Panc1 (cell line): ENCODE measurements at places on chromosomes 1 and 21.

- no peak for DNase-seq
Observed at GRCh38 chr1:55346586-55346985, 131.4 kb upstream of the USP24 start.

DNA sequence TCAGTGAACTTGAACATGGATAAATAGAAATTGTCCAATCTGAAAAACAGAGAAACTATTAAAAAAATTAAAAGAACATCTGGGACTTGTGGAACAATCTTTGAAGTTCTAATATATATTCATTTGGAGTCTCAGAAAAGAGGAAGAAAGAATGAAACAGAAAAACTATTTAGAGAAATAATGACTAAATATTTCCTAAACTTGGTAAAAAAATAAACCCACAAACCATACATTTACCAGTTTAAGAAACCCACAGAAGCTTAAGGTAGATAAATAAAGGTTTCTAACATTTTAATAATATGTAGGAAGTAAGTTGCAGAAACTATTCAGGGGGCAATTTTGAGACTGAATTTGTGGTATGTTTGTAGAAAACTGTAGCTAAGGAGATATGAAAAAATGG is 437.8 kb downstream of the PTBP2 start:
- no peak for DNase-seq

- DNase-seq: no peak
Observed at GRCh38 chr1:27009601-27010197, 3.0 kb downstream of the TENT5B start.

GRCh38 chr21:24897883-24898282 is 709.4 kb downstream of the MRPL39 start:
- DNase-seq: no peak

DNA sequence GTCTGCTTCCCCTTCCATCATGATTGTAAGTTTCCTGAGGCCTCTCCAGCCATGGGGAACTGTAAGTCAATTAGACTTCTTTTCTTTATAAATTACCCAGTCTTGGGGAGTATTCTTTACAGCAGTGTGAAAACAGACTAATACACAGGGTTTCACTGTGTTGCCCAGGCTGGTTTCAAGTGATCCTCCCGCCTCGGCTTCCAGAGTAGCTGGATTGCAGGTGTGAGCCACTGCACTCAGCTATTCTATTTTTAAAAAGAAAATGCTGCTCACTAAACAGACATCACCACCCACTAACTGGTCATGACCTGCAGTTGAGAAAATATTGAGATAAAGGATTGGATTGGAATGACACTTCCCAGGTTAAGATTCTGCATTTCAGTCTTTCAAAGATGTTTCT is 20.8 kb upstream of the SLC2A7 start:
- DNase-seq: no peak

DNA sequence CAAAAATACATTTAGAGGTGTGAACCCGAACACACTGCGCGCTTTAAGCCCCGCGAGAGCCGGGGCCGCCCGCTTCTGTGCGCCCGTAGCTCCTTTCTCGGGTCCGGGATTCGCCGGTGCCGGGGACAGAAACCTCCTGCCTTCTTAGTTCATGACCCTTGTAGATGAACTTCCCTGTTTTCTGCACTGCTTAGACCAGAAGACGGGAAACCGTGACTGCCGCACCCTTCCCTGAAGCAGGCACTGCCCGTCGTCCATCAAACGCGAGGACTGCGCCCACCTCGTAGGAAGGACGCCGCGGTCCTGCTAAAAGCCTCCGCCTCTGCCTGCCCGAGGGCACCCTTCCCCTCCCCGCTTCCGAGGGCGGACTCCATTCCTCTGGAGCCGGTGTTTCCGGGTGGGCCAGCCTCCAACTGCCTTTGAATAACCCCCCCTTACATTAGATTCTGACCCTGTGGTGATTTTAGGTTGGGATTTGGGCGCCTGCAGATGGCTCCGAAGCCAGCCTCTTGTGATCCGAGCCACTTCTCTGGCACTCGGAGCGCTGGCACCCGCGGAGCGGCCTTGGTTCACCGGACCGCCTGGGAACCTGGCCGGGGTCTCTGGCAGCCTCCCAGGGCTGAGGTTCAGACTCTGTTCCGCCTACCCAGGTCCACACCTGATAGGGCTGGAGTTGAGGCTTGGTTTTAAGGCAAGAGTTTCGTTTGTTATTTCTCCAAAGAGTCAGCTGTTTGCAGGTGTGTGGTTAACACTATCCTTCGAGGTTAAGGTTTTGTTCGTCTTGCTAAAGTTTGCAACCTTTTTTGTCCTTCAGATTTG is 1.2 kb upstream of the PTTG1IP start:
- DNase-seq: no peak

GRCh38 chr21:32608851-32609250 is 3.3 kb downstream of the CFAP298 start:
- no peak for DNase-seq

GRCh38 chr1:81314513-81315233 is 486.1 kb upstream of the ADGRL2 start:
- no peak for DNase-seq

- DNase-seq: no peak
Observed at GRCh38 chr1:232486006-232486405, 143.9 kb downstream of the SIPA1L2 start.

DNA sequence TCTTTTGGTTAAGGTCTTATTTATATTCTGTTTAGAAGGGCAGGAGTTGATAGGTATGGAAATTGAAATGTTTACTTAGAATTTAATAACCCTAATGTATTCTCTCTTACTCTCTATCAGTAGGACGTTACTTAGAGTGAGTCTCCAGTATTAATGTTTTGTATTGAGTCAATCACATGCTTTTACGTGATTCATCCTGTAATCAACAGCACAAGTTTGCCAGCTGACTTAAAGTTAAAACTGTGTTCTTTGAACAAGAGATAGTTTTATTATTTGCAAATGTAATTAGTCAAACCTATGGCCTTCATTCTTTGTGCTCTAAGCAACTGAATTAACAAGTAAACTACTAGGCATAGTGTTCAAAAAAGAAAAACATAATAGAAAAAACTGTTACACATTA is 57.3 kb downstream of the PKN2 start:
- DNase-seq: peak; percentile 32

DNA sequence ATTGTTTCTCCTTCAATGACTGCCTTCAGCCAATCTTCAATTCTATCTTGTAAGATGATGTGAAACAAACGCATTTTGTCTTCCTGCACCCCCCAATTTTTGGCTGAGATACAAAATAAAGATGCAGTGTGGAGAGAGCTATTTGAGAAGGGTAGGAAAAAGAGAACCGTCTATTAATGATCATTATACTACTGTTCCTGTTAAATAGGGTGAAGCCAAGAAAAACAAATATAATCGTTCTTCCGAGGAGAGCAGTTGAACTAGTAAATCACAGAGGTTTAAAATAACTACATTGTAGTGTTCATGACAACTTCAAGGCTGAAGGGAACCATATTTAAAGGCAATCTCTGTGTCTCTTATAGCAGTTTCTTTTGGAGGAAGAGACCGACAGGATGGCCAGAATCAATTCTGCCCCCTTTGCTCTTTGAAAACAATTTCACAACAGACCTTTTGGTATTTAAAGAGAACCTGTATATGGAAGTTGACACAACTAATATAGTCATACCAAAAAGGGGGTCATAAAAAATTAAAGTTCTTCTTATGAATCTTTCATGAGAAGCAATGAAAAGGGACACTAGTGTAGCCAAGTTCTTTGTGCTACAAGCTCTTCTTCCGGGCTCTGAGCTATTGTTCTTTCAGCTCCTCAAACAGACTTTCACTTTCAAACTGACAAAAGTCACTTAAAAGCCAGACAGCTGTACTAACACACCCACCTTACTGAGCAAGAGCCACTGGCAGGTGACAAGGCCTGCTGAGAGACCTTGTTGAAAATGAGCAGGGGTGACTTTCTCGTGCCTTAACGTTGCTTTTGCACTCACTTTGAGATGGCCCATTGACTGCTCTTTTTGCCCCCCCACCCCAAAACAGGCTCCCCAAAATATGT is 30.9 kb downstream of the PROX1 start:
- no peak for DNase-seq

DNA sequence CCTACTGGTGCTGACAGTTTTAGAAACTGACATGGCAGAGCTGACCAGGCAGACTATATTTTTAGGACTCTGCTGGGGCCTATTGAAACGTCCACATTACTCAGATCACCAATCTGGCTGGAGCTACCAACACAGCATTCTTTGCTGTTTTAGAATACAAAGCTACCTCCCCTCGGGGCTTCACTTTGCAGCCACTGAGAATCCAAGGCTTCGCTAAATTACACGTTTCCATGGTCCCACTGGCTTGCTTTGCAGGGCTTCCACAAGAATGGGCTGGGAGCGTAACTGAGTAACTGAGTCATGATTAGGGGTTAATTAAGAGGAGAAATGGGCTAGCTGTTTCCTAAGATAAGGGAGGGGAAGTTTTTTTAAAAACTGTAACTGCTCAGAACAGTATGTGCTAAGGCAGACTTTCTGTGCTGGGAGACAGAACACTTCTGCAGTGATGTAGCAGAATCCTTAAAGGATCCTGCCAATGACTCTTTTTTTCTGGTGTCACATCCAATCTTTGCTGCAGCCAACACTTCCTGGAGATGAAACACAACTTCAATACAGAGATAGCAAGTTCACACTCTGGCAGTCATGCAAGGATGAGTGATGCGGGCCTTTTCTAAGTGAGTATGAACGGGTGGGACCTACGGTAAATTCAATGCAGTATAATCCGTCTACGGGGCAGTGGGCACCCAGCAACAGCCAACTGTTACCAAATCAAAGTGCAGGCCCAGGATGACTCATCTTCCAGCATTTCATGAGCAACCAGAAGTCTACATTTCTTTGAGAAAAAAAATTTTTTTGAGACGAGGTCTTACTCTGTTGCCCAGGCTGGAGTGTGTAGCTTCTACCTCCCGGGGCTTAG is 21.5 kb downstream of the NDUFS5 start:
- no peak for DNase-seq

GRCh38 chr1:236746785-236747184 is 48.3 kb upstream of the MTR start:
- no peak for DNase-seq

DNA sequence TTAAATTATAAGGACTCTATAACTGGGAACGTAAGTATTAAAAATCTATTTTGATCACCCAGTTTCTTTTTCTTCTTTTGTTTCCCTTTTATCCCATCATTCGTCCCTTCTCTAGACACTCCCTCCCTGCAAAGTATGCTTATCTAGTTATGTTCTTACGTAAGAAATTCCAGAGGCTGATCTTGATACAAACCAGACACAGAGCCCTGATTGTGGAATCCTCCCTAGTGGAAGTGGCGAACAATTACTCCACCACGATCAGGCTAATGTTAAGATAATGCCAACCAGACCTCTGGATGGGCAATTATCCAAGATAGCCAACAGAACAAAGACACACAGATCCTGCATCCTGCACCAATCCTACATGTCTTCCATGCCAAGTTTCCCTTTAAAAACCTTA is 1557.4 kb downstream of the PLA2G4A start:
- no peak for DNase-seq

GRCh38 chr1:162133566-162133965 is 64.1 kb downstream of the NOS1AP start:
- DNase-seq: no peak

GRCh38 chr1:93817819-93818569 is 61.0 kb downstream of the DNTTIP2 start:
- DNase-seq: no peak

DNA sequence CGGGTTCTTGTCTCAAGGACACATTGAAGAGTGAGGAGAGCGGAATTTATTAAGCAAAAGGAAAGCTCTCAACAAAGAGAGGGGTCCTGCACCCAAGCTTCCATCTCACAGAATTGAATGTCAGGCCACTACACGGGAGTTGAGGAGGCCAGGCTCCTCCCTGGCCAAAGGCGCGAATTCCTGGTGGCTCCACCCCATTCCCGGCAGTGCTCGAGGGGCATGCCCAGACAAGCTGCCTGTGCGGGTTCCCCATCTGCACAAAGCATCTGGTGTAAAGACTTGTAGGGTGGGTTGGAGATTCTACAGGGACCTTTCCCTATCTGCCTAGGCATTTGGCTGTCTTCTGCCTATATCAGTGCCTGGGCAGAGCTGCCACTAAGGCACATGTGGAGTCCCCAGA is 648.5 kb upstream of the PKN2 start:
- DNase-seq: no peak

- DNase-seq: no peak
Observed at GRCh38 chr1:70767377-70767776, 280.2 kb downstream of the PTGER3 start.

- DNase-seq: no peak
Observed at GRCh38 chr21:14086553-14086952, 124.2 kb downstream of the LIPI start.

GRCh38 chr1:245871915-245872314 is 635.2 kb downstream of the SMYD3 start:
- DNase-seq: no peak

- DNase-seq: no peak
Observed at GRCh38 chr1:163072658-163073057, 3.5 kb downstream of the RGS4 start.

DNA sequence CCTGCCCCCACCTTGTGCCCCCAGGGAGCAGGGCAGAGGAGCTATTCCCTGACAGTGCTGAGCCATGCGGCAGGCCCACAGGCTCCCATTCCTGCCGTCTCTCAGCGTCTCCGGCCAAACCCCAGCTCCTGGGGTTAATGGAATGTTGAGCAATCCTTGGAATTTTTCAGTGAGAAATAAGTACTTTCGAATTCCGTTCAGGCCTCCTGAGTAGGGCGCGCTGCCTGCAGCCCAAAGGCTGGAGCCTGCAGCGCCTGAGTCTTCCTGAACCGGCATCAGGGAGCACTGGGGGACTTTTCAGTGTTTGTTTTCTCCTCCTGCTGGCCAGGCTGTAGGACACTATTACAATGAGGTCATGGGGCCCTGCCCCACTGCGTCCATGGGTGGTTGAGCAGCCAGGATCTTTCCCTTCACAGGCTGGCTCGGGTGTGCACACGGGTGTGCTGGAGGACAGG is 33.3 kb upstream of the CSF1 start:
- DNase-seq: no peak

- no peak for DNase-seq
Observed at GRCh38 chr1:52633291-52633754, 355 bp downstream of the SHISAL2A start.

DNA sequence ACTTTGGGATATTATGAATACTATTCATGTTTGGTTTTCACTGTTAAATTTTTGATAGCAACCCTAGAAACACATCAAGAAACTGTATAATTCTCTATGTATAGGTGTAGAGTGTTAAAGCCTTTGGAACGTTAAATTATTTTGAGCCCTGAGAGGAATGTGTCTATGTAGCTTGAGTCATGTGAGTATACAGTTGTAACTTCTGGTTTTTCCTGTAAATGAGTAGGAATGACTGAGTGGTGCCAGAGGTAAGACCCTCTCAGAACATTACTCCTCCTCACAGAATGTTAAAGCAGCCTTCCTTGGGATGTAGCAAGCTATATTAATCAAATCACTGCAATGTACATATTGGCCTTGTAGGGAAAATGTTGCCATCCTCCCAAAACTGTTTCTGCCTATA is 69.0 kb downstream of the C1orf21 start:
- no peak for DNase-seq

- DNase-seq: no peak
Observed at GRCh38 chr1:6039031-6039430, 6.7 kb upstream of the KCNAB2 start.

GRCh38 chr21:33058957-33059356 is 11.0 kb upstream of the OLIG1 start:
- DNase-seq: no peak
